ENCODE measurements at places on chromosomes 2 and 18. TPM values are rescaled to one million over a fixed set of nuclear protein-coding genes. Genes with fewer than 3 reads are reported as not detected.

Gene TXNDC2
- total RNA-seq: not detected

DNA sequence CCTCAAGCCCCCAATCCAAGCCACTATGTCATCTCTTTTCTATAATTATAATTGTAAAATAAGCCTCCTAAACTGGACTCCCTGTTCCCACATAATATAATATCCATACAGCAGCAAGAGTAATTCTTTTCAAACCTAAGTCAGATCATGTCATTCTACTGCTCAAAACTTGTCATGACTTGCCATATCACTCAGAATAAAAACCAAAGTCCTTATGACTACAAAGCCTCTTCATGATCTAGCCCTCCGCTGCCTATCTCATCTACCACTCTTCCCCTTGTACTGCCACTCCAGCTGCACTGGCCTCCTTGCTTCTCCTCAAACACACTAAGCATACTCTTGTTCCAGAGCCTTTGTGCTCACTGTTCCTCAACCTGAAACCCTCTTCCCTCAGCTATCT, 69.9 kb downstream of the MEMO1 start:
- H3K4me3 ChIP-seq: no peak overlapping the region
- no peaks in the 10 kb centered on the region for H3K27me3 ChIP-seq
- peaks cover 23% of the 10 kb centered on the region for H3K36me3 ChIP-seq
- H3K4me1 ChIP-seq: peaks cover 35% of the 10 kb centered on the region

GRCh38 chr2:199554026-199554425, 96.3 kb upstream of the SATB2 start:
- no peaks in the 10 kb centered on the region for H3K36me3 ChIP-seq
- peaks cover 10% of the 10 kb centered on the region for H3K27me3 ChIP-seq
- no peak overlapping the region for H3K27ac ChIP-seq
- H3K4me1 ChIP-seq: no peaks in the 10 kb centered on the region
- no peak overlapping the region for H3K4me3 ChIP-seq

DNA sequence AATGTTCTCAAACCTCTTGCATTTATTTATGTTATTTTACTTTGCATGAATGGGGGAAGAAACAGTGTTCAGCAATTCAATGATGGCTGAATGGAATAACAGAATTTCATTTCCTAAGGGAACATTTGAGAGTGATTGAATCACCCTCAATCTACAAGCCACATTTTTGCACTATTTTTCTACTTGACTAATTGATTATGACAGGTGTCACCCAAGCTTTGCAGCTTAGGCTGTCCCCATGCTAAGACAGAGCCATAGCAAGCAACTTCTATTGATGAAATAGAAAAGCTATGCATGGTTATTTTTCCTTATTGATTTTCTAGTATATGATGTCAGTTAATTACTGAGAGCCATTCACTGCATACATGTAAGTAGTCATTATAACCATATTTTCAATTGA, 795.7 kb downstream of the DCC start:
- no peaks in the 10 kb centered on the region for H3K36me3 ChIP-seq
- no peak overlapping the region for H3K4me3 ChIP-seq
- DNase-seq: no peak
- H3K27me3 ChIP-seq: no peaks in the 10 kb centered on the region

DNA sequence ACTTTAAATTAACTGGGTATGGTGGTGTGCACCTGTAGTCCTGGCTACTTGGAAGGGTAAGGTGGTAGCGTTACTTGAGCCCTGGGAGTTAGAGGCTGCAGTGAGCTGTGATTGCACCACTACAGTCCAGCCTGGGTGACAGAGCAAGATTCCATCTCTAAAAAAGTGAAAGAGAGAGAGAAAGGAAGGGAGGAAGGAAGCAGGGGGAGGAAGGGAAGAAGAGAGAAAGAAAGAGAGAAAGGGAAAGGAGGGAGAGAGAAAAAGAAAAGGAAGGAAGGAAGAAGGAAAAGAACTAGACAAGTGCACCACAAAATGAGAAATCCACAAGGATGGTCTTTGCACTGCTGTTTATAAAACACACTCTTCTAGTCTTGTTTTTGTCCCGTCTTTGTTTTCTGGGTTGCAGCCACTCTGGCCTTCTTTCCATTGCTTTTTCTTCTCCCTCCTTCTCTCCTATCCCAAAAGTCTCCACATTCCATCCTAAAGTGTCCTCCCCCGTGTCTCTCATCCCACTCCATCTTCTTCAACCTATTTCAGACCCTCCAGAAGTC, 32.0 kb downstream of the PKDCC start:
- H3K4me1 ChIP-seq: peaks cover 2% of the 10 kb centered on the region
- H3K27ac ChIP-seq: no peak overlapping the region
- peaks cover 24% of the 10 kb centered on the region for H3K27me3 ChIP-seq
- H3K36me3 ChIP-seq: no peaks in the 10 kb centered on the region
- H3K4me3 ChIP-seq: no peak overlapping the region

DNA sequence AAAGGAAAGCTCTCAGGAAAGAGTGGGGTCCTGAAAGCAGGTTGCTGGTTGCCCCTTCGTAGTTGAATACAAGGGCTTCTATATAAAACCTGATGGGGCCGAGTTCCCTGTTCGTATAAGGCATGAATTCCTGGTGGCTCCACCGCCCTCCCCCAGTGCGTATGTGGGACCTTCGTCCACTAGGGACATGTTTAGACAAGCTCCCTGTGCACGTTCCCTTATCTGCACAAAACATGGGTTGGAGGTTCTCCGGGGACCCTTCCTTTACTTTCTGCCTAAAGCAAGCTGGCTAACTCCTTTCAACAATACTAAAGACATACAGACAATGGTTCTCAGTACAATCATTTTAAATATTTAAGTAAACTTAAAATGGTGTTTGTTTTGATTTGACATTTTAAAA, 8.0 kb downstream of the CLUL1 start:
- H3K4me1 ChIP-seq: no peaks in the 10 kb centered on the region
- H3K27me3 ChIP-seq: peaks cover 15% of the 10 kb centered on the region
- H3K36me3 ChIP-seq: no peaks in the 10 kb centered on the region
- H3K27ac ChIP-seq: no peak overlapping the region

DNA sequence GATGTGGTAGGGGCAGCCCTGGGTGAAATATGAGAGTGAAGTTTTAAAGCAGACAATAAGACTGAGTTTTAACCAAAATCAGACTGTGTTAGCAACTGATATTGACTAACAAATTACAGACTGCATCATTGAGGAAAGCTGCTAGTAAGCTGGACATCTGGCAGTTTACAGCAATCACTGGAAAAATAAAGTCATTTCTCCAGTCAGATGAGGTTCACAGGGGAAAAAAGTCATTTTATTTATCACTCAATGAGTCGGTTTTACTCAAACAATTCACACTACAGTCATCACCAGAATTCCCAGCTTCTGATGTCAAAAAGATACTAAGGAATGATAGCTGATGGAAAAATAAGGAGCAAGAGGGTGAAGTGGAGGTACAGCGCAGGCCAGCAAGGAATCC, 10.5 kb upstream of the TMEM177 start:
- no peak for DNase-seq
- H3K4me3 ChIP-seq: no peak overlapping the region
- H3K27ac ChIP-seq: no peak overlapping the region
- H3K36me3 ChIP-seq: no peaks in the 10 kb centered on the region
- no peaks in the 10 kb centered on the region for H3K4me1 ChIP-seq

GRCh38 chr2:214108598-214108997, 302.3 kb upstream of the VWC2L start:
- H3K4me3 ChIP-seq: no peak overlapping the region
- H3K36me3 ChIP-seq: no peaks in the 10 kb centered on the region
- no peaks in the 10 kb centered on the region for H3K27me3 ChIP-seq

DNA sequence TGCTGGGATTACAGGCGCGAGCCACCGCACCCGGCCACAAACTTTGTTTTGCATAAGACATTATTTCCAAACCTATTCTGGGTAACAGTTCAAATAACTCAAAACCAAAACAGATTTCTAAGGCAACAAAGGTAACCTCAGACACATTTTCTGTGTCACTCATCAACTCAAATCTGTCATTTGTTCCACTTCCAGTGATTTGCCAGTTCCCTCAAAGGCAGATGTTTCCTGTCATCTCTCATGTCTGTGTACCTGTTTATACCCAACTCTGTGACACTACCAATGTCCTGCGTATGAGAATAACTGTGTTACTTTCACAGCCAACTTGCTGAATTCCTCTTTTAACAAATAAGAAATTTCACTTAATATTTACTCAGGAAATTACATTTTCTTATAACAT, 54.4 kb downstream of the SCN3A start:
- no peaks in the 10 kb centered on the region for H3K36me3 ChIP-seq
- H3K4me3 ChIP-seq: no peak overlapping the region
- no peak overlapping the region for H3K27ac ChIP-seq
- H3K4me1 ChIP-seq: no peaks in the 10 kb centered on the region

DNA sequence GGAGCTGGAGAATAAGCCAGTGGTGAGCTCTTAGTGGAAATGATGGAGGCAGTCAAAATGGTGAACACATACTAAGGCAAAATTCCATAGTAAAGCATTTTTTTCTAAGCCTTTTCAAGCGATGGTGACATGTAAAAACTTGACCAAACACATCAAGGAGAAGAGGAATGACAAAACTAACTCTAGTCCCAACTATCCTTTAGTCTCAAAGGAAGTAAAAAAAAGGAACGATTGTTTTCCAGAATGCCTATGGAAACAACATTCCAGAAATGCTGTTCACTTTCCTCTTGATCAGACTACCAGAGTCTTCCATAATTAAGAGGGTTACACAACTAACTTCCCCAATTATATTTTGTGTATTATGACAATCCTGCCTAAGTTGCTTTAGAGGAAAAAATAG, 715.6 kb downstream of the EPHA4 start:
- no peaks in the 10 kb centered on the region for H3K27me3 ChIP-seq
- H3K4me3 ChIP-seq: no peak overlapping the region
- no peak for DNase-seq

- DNase-seq: no peak
- H3K27ac ChIP-seq: no peak overlapping the region
- H3K4me1 ChIP-seq: no peaks in the 10 kb centered on the region
- no peak overlapping the region for H3K4me3 ChIP-seq
Observed at GRCh38 chr2:172869861-172870260, 134.2 kb downstream of the RAPGEF4 start.

DNA sequence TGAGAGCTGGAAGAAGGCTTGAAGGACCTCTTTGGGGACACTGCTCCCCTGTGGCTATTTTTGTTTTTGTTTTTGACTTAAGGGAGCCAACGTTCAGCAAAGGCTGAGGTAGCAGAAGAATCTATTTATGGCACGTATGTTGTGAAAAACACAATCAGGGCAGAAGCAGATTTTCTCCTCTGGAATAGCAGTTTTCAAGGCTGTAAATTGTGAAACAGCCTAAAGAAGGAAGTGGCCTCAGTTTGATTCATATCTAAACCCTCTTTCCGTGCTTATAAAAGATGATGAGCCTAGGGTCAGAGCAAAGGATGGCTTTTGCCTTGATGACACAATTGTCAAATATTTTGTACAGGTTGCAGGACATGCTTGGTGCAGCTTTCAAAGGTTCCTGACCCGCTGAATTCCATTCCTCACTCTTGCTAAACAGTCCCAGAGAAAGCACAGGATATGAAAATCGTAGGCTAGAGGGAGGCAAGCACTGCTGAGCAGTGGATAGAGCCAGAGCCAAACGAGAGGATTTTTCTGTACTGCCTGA, 106.2 kb upstream of the DLX2 start:
- no peak overlapping the region for H3K4me3 ChIP-seq
- no peak overlapping the region for H3K27ac ChIP-seq
- H3K27me3 ChIP-seq: peaks cover 2% of the 10 kb centered on the region
- no peaks in the 10 kb centered on the region for H3K36me3 ChIP-seq
- peaks cover 12% of the 10 kb centered on the region for H3K4me1 ChIP-seq
- DNase-seq: no peak

Gene HOXD4
- total RNA-seq: not detected

All from naive thymus-derived CD8-positive, alpha-beta T cell (primary cell).